ENCODE measurements at places on chromosomes 1 and 21. TPM values are rescaled to one million over a fixed set of nuclear protein-coding genes. Genes with fewer than 3 reads are reported as not detected.
A peak's percentile ranks its signal among the peaks of the same experiment; 100 is the strongest.

- no peak for DNase-seq
- H3K27me3 ChIP-seq = no peaks in the 10 kb centered on the region
- H3K4me1 ChIP-seq = no peaks in the 10 kb centered on the region
- no peak overlapping the region for H3K4me3 ChIP-seq
Observed at GRCh38 chr1:183686229-183686628, 33.1 kb upstream of the APOBEC4 start.

The LCE2C gene
- total RNA-seq = not detected

The KRTAP10-4 gene
- total RNA-seq = not detected

The AMY2B gene
- 34.3 TPM for total RNA-seq

GRCh38 chr1:164707868-164708331 is 148.9 kb downstream of the PBX1 start:
- H3K27ac ChIP-seq = peak overlapping the region; percentile 86
- no peaks in the 10 kb centered on the region for H3K36me3 ChIP-seq
- no peak for DNase-seq
- H3K27me3 ChIP-seq = no peaks in the 10 kb centered on the region
- no peak overlapping the region for H3K4me3 ChIP-seq

DNA sequence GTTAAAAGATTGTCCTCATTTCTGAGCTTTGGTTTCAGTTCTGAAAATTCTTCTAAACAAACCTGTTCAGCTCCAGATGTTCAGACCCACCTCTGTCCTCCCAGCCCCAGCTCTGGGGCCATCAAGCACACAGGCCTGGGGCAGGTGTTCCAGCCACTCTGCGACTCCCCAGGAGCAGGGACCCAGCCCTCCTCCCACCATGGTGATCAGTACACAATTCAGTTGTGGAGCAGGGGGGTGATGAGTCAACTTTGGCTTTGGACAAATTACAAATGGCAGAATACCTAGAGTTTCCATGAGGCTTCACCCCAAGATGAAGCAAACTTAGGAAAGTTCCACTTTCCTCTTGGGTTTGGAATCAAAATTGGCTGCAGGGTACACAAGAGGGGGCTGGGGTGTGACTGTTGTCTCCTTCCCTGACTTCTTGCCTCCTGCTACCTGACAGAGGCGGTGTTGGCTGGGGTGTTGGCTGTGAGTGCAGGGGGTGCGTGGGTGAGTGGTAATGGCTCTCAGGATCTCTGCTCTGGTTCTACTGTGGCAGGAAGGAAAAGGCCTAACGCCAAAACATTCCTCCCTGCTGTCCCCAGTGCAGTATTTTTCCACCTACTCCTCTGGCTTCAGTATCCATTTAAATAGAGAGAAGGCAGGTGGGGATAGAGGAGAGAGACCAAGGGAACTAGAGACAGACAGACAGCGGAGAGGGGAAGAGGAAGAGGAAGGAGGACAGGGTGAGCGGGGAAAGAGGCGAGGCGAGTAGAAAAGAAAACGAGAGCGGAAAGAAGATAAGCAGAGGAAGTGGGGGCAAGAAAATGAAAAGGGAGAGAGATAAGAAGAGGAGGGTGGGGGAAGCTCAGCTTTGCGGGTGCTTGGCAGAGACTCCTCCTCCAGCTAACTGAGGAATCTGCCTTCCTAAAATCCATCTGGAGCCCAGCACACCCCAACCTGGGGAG is 20.6 kb upstream of the LRRN2 start:
- no peak overlapping the region for H3K27ac ChIP-seq
- no peak overlapping the region for H3K4me3 ChIP-seq

GRCh38 chr1:77825131-77825709 is 45.8 kb downstream of the MIGA1 start:
- DNase-seq = peak; percentile 10
- H3K27me3 ChIP-seq = no peaks in the 10 kb centered on the region
- H3K4me3 ChIP-seq = no peak overlapping the region
- H3K36me3 ChIP-seq = peaks cover 12% of the 10 kb centered on the region
- H3K27ac ChIP-seq = no peak overlapping the region

The PLA2G5 gene
- 2.9 TPM for total RNA-seq

DNA sequence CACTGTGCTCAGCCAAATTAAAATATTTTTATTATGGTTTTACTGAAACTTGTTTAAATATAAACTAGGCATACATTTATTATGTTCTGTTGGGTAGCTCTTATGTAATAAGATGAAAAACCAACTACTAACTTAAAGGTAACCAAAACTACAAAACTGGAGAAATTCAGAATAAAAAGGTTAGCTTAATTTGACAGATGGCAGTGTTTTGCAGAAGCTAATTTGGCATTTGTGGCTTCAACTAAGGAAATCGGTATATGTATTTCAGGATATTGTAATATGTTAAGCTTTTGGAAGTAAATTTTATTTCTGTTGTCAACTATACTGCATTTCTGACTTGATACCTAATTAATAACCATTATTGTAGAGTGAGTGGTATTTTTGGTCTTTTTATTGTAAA is 18.8 kb downstream of the USP25 start:
- peak overlapping the region; percentile 27 for H3K27ac ChIP-seq
- no peaks in the 10 kb centered on the region for H3K36me3 ChIP-seq
- H3K27me3 ChIP-seq = no peaks in the 10 kb centered on the region
- H3K4me1 ChIP-seq = peaks cover 41% of the 10 kb centered on the region

DNA sequence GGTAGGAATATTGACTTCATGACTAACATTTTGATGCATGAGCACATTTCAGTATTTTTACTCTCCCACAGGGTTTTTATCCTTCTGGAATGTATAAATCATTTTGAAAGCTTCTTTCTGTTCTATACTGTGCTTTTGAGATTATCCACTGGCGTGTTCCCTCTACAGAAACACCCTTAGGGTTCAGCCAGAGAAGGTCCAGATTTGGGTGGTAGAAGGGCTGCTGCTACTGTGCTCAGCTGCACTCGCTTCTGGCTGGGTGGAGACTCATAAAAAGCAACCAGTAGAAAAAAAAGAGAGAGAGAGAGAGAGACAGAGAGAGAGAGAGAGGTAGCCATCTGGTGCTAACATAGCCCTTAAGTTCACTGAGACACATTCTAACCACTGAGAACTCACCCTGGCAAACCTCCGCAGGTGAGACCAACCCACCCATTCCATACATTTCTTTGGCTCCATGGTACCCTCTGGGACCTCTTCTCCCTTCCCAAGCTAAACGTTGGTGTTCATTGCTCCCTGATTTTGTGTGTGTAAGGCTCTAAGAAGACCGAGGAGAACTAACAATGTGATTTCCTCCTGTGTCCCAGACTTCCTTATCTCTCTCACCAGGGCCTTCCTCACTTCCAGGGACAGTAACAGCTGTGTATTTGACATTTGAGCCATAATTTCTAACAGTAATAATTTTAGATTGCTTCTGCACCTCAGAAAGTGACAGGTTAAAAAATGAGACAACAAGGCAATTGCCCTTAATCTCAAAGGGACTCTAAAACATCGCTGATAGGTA is 7.2 kb downstream of the APCS start:
- no peak overlapping the region for H3K4me3 ChIP-seq
- no peaks in the 10 kb centered on the region for H3K27me3 ChIP-seq
- H3K27ac ChIP-seq = no peak overlapping the region
- no peak for DNase-seq
- H3K36me3 ChIP-seq = no peaks in the 10 kb centered on the region
- no peaks in the 10 kb centered on the region for H3K4me1 ChIP-seq

The EPHA10 gene
- total RNA-seq = 79.3 TPM

- H3K4me3 ChIP-seq = no peak overlapping the region
- DNase-seq = no peak
- no peaks in the 10 kb centered on the region for H3K4me1 ChIP-seq
- no peak overlapping the region for H3K27ac ChIP-seq
- H3K36me3 ChIP-seq = no peaks in the 10 kb centered on the region
- H3K27me3 ChIP-seq = no peaks in the 10 kb centered on the region
Observed at GRCh38 chr1:234089396-234089795, 184.9 kb downstream of the SLC35F3 start.

GRCh38 chr1:11078631-11079030 is 18.8 kb upstream of the SRM start:
- H3K4me1 ChIP-seq = no peaks in the 10 kb centered on the region

- no peak overlapping the region for H3K4me3 ChIP-seq
- DNase-seq = no peak
- H3K36me3 ChIP-seq = no peaks in the 10 kb centered on the region
- no peak overlapping the region for H3K27ac ChIP-seq
- H3K4me1 ChIP-seq = peaks cover 55% of the 10 kb centered on the region
Observed at GRCh38 chr21:14875186-14875585, 189.6 kb downstream of the NRIP1 start.

The CR2 gene
- total RNA-seq = not detected

DNA sequence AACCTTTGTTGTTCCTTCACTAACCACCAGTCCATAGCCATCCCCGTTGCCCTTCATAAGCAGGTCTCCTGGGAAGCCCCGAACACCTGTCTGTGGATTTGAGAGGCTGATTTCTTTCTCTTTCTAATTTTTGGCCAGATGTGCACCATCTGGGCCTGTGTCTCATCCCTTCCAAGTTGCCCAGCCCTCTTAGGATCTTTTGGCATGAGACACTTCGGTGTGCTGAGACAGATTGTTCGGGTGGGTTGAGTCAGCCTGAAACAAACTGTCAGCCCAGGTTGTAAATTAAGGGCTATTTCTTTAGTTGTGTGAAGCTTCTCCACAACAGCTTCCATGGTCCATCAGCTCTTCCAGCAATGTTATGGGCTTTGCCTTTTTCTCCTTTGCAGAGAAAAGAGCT is 1.4 kb upstream of the DNAJC11 start:
- H3K4me3 ChIP-seq = no peak overlapping the region
- no peaks in the 10 kb centered on the region for H3K27me3 ChIP-seq
- H3K27ac ChIP-seq = peak overlapping the region; percentile 85

GRCh38 chr1:33435096-33435820 is 4.4 kb upstream of the PHC2 start:
- H3K4me3 ChIP-seq = no peak overlapping the region
- no peaks in the 10 kb centered on the region for H3K36me3 ChIP-seq
- no peak for DNase-seq
- H3K27ac ChIP-seq = no peak overlapping the region
- peaks cover 2% of the 10 kb centered on the region for H3K27me3 ChIP-seq

The MRPL39 gene
- total RNA-seq = not detected

GRCh38 chr1:66246351-66247269 is 287.3 kb upstream of the SGIP1 start:
- H3K27ac ChIP-seq = no peak overlapping the region
- no peak overlapping the region for H3K4me3 ChIP-seq
- no peaks in the 10 kb centered on the region for H3K27me3 ChIP-seq
- no peak for DNase-seq

- peaks cover 5% of the 10 kb centered on the region for H3K27me3 ChIP-seq
- H3K4me1 ChIP-seq = no peaks in the 10 kb centered on the region
- H3K4me3 ChIP-seq = no peak overlapping the region
- H3K36me3 ChIP-seq = no peaks in the 10 kb centered on the region
Observed at GRCh38 chr1:50989694-50990093, 19.6 kb downstream of the CDKN2C start.

The G0S2 gene
- 45.6 TPM for total RNA-seq

The OR2L3 gene
- not detected for total RNA-seq

The ATP1A2 gene
- total RNA-seq = 18.6 TPM

The USF1 gene
- 53.1 TPM for total RNA-seq
